Stimulated activated CD8-positive, alpha-beta memory T cell treated with anti-CD3 and anti-CD28 coated beads, Interleukin-4, amount 100 ng/mL, for 24 hours (primary cell): ENCODE measurements at places on chromosomes 7 and 10.

DNA sequence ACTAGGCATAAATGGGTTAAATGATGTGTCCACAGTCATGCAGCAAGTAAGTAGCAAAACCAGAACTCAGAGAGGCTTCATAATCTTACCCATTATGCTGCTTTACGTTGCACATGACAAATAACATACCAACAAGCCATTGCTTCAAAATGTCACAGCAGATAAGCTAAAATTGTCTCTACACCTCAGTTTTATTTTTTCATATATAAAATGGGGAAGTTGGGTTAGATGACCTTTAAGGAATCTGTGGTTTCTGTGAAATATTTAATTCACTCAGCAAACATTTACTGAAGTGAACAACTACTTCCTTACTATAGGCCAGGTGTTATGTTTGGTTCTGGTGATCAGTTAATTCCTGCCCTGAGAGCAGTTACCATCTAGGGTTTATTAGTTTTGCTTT lies 2.2 kb upstream of the ASCC1 start:
- DNase-seq = no peak

- DNase-seq = no peak
Measured at GRCh38 chr7:50594734-50595485, 29.7 kb upstream of the DDC start.

DNA sequence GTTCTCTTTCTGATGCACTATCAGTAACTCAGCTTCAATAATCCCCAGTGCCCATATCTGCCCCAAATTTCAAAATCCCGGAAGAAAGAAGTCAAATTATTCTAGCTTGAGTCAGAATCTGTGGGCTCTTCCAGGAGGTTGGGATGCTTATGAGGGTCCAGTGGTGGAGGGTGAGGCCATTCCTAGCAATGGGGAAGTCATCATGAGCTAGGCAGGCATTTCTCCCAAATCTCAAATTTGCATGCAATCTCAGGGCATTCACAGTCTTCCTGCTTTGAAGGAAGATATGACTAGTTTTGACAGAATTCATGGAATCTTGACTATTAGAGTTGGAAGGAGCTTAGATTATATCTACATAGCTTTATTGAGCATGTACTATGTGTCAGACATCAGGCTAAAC lies 164.3 kb upstream of the AGK start:
- no peak for DNase-seq

DNA sequence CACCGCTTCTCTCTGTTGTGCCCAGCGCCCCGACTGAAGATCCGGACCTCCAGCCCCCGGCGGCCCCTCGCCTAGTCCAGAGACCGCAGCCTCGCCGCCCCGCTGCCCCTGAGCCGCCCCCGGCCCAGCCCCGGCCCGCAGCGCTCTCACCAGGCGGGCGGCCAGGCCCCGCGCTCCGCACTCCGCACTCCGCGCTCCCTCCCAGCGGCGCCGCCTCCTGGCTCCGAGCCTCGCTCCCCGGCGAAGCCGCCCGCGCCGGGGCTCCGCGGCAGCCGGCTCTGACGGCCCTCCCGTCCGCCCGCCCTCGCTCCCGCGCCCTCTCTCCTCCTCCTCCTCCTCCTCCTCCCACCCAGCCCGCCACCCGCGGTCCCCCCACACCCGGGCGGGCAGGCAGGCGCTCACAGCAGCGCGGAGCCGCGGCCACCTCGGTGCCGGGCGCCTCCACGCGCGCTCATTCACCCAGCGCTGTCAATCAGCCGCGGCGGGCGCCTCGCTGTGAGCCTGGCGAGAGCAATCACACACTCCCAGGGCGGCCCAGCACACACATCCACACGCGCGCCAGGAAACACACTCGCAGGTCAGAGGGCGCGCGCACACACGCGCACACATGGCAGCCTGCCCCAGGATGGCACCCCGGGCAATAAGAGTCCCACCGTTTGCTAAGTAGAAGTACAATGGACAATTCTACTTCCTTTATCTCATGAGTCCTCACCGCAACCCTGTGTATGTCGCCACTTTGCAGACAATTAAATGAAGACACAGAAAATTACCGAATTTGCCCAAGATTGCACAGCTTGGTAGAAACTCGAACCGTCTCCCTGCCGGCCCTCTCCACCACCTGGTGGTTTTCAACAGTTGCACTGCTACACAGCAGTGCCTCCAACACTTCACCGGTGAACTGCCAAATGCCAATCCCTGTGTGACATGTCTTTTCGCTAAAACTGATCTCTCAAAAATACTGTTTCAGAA lies at the start of gene PRRT4:
Gene PRRT4 (minus strand): TSS at position 280 of the 969 bp plus-strand sequence.
- DNase-seq = no peak

GRCh38 chr10:126736727-126737126 lies 66.2 kb upstream of the C10orf90 start:
- no peak for DNase-seq

DNA sequence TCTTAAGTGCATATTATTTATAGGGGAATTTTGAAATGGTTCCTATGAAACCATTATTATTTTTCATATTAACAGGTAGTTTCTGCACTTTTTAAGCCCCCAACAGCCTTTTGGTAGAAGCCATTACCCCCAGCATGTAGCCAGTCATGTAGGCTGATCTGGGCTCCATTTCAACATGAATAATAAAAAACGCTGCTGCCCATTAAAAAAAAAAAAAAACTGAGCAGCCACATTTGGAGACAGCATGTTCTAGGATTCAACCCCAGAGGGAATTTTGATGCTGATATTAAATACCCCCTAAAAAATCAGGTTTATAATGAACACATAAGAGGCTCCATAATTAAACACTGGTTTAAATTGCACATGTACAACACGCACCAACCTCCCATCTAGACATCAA lies 181.3 kb downstream of the RTKN2 start:
- no peak for DNase-seq

DNA sequence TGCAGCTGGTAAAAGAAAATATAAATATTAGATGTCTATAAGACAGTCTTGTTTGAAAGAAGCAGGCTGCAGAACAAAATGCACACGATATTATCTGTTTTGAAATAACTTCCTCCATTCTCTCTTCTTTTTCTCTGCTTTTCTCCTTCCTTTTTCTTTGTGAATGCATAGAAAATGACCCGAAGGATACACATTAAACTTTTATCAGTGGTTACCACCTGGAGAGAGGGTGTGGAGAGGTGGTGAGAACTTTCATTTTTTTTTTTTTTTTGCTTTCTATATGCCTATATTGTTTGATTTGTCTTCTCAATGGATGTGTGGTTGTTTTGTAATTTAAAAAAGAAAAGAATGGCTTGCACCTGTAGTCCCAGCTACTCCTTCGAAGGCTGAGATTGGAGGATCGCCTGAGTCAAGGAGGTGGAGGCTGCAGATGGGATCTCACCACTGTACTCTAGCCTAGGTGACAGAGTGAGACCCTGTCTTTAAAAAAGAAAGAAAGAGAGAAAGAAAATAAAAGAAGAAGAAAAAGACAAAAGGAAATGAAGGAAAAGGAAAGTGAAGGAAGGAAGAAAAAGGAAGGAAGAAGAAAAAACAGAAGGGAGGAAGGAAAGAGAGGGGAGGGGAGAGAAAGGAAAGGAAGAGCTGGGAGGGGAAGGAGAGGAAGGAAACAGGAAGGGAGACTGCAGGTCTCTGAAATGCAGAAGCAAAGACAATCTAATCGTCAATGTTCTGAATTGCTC lies 64.4 kb downstream of the SAMD9 start:
- no peak for DNase-seq

GRCh38 chr10:127534074-127534473 lies 15.0 kb upstream of the NPS start:
- DNase-seq = no peak

- DNase-seq = no peak
Measured at GRCh38 chr7:128117691-128118090, 86.5 kb upstream of the LRRC4 start.

DNA sequence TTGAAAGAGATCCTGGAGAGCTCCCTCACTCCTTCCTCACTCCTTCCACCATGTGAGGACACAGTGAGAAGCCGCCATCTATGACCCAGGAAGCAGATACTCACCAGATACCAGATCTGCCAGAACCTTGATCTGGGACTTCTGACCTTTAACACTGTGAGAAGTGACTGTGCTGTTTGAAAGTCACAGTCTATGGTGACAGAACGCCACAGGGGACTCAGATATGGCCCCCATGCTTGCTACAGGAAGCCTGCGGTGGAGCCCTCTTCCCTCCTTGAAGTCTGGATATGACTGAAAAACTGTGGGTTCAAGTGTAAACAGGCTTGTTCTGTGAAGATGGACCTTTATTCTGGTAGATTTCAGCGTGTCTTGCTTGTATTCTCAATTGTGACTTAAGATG lies 297.8 kb downstream of the KLF6 start:
- DNase-seq = no peak

DNA sequence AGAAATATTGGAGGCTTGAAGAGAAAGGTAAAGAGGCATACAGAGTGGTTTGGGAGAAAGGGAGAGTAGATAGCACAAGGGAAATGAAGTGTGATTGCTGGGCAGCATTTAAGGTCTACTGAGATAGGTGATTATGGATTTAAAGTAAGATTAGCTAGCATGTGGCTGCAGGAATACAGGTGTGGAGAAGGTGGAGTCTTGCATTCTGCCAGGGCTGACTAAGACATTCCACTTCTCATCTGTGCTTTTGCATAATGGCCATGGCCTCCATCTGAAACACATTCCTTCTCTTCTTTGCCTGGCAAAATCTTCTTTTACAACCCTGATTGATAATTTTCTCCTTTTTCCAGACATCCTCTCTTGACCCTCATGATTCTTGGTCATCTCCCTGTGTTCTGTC lies 31.6 kb upstream of the PCGF5 start:
- DNase-seq = no peak

- DNase-seq = no peak
Measured at GRCh38 chr10:2876032-2876431, 191.3 kb upstream of the PFKP start.

DNA sequence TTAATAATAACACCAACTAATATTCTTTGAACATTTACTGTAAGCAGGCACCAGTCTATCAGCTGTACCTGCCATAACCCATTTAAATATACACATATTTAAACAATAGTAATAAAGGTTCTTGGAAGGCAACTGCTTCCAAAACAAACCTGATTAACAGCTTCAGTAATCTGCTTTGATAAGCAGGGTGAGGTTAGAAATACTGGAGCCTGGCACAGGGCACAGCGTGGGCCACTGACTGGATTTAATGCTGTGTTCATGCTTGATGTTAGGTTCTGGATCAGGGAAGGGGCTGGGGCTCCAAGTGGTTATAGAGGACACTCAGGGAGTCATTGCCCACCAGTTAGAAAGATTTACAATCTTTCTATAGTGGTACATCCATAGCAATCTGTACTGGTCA lies 10.9 kb upstream of the C10orf120 start:
- DNase-seq = no peak

DNA sequence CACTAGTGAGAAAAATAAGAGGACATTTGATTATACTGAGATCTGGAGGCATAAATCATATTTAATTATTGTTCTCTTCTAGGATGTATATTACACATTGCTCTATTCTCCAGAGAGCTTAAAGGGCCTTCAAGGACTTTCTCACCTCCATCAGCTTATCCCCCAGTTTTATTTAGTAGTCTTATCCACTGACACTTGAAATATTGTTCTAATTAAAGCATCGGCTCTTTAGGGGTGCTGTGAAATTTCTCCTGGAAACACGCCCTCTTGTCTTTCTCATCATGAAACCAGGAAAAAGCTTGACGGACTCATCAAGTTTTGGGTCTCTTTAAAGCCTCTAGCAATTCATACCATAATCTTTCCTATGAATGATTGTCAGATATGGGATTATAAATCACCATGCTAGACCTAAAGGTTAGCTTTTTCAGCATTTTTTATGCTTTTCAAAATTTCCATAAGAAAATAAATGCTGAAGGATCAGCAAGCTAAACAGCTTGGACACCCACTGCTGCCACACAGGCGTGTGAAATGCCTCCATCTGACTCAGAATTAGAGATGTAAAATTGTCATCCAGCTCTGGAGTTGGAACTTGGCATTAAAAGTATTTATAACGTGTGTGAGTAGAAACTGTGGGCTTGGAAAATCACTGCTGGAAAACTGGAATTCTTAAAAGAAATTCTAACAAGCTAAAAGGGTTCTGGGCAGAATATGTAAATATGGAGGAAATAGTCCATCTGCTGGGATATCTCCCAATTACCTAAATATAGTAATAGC lies 216.3 kb downstream of the CHRM2 start:
- DNase-seq = no peak

DNA sequence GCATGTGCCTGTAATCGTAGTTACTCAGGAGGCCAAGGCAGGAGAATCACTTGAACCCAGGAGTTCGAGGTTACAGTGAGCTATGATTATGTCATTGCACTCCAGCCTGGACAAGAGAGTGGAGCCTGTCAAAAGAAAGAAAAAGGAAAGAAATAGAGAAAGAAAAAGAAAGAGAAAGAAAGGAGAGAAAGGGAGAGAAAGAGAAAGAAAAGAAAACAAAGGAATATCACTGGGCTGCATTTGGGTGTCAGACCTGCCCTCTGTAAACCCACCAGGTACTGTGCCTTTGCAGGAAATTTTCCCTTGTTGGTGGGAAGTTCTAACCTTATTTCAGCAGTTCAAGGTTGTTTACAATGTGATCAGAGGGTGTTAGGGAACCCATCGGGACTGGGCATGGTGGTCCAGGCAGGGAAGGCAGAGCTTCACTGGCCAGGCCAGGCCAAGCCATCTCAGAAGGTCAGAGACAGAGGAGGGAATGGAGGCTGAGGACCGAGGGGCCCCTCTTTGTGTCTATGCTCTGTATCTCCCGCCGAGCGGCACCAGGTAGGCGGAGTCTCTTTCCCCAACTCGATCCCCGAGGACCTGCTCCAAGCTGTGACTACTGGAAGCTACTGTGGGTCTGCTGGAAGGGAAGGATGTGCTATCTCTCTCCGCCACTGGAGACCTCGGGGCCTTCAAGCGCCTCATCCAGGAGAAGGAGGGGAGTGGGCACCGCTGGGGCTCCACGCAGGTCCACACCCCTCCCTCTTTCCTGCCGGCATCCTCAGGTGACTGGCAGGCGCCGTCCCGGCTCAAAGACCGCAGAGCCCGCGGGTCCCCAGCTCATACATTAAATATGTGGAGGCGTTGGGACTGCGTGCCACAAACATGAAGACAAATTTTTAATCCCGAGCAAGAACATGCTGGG lies 15.2 kb upstream of the KAZALD1 start:
- no peak for DNase-seq

GRCh38 chr7:46145412-46145811 lies 224.3 kb upstream of the IGFBP3 start:
- DNase-seq = no peak

- DNase-seq = no peak
Measured at GRCh38 chr10:3500408-3500856, 284.6 kb downstream of the KLF6 start.

GRCh38 chr10:90947030-90947960 lies 26.4 kb upstream of the ANKRD1 start:
- DNase-seq = no peak

GRCh38 chr7:132001146-132001545 lies 444.7 kb upstream of the PODXL start:
- no peak for DNase-seq

DNA sequence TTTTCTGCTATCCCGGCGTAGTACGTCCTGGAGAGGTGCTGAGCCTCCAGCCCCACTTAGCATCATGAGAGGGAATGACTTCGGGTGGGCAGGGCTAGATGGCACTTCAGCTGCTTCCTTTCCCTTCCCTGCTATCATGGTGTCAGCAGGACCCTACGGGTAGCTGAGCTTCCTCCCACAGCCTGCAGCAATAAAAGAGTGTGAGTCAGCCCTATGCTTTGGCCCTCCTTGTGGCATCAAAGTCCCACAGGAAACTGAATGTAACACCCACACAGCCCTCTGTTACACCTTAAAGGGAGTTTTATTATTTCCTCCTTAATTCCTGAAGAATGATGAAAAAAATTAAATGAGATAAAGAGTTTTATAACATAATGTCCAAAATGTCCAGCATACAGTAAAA lies 458.1 kb downstream of the RPS24 start:
- DNase-seq = no peak

GRCh38 chr7:13240349-13240748 lies 552.9 kb downstream of the ARL4A start:
- DNase-seq = no peak
